ENCODE measurements at places on chromosomes 2 and 18. TPM values are rescaled to one million over a fixed set of nuclear protein-coding genes. Genes with fewer than 3 reads are reported as not detected.
A peak's percentile ranks its signal among the peaks of the same experiment; 100 is the strongest.

DNA sequence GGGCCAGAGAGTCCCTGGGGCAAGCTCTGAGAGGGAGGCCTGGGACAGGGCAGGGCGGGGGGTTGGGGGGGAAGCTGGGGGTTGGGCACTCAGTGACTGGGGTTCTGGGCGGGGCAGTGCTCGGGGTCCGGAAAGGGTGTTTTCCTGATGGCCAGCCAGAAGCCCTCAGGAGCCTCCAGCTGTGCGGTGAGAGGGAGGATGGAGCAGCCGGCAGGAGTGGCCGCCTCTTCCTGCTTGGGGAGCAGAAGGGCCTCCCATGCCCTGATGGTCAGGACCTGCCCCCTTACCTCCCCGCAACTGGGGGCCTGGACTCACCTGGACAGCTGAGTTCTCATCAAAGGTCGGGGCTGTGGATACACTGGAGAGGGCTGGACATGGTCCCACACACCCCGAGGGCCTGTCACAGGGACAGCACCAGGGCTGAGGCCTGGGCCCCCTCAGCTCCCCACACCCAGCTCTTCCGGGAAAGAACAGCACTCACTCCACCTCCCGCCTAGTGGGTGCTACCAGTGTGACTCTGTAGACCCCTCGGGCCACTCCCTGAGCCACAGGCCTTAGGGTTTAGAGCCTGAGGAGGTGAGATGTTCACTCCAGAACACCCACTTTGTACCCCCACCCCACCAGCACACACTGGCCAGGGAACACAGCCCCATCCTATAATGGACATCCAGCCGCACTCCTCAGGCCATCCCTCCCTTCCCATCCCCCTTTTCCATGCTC, 6.7 kb downstream of the SFTPB start:
- H3K4me1 ChIP-seq: no peaks in the 10 kb centered on the region
- no peak overlapping the region for H3K4me3 ChIP-seq
- H3K36me3 ChIP-seq: no peaks in the 10 kb centered on the region
- no peak for DNase-seq
- H3K27ac ChIP-seq: no peak overlapping the region

DNA sequence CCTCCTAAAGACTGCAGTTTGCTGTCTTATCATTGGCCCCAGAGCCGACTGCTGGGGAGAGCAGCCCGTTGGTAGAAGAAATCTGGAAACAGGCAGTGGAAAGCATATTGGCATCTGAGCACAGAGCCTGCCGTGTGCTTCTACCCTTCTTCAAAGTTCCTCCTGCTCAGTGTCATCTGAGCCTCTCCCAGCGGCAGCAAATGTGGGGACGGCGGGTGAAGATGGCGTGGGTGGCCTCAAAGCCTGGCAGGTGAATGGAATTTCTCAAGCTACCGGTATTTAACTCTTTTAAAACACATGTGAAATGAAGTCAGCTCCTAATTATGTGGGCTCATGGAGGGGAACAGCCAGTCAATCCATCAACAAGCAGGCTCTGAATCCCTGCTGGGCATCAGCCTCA, 181.6 kb upstream of the PXDN start:
- no peaks in the 10 kb centered on the region for H3K4me1 ChIP-seq
- H3K27me3 ChIP-seq: no peaks in the 10 kb centered on the region
- H3K36me3 ChIP-seq: no peaks in the 10 kb centered on the region

DNA sequence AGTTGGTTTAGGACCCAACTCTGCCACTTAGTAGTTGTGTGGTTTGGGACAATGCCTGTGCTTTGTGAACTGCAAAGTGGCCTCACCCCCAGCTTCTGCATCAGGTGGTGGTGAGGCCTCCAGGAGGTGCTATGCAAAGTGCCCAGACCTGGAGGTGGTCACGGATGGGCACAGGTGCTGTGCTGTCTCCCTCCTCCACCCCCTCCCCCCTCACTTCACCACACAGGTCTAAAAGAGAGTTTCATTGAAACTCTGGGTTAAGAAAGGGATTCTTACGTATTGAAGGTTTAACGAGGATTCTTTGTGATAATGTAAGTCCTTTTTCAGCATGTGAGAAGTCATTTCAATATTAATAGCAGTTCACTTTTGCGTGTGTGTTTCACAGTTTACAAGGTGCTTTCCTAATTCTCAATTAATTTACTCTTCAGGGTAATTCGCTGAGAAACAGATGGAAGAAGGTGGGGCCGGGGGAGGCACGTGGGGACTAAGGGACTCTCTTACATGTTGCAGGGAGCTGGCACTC, 369.9 kb downstream of the LPIN1 start:
- DNase-seq: no peak
- no peaks in the 10 kb centered on the region for H3K27me3 ChIP-seq
- H3K27ac ChIP-seq: no peak overlapping the region
- no peaks in the 10 kb centered on the region for H3K36me3 ChIP-seq
- no peaks in the 10 kb centered on the region for H3K4me1 ChIP-seq

Gene GALNT13
- 1.8 TPM for polyA plus RNA-seq

DNA sequence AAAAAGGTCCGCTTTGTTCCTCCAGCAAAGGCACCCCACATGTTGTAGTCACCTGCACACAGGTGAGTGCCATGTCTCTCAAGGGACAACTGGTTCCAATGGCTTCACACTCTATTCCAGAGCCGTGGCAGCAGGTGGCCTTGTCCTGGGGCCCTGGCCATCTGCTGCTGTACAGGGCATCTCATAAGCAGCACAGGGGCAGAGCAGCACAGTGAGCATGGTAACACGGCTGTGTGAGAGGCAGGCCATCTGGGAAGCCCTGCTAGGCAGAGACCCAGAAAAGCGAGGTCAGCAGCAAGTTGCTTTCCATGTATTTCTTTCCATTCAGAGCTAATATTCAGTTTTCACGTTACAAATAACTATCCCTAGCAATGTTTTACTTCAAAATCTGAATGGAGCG, 54.7 kb downstream of the CMPK2 start:
- no peak overlapping the region for H3K27ac ChIP-seq
- H3K4me1 ChIP-seq: no peaks in the 10 kb centered on the region
- no peaks in the 10 kb centered on the region for H3K36me3 ChIP-seq
- H3K4me3 ChIP-seq: no peak overlapping the region
- DNase-seq: no peak

Gene HOXD13
- polyA plus RNA-seq: not detected

Gene TXNDC9
- 12.7 TPM for polyA plus RNA-seq

GRCh38 chr2:31088504-31089195, 49.6 kb downstream of the GALNT14 start:
- no peaks in the 10 kb centered on the region for H3K36me3 ChIP-seq
- no peaks in the 10 kb centered on the region for H3K27me3 ChIP-seq
- H3K4me1 ChIP-seq: no peaks in the 10 kb centered on the region
- no peak overlapping the region for H3K4me3 ChIP-seq

GRCh38 chr2:1614564-1614963, 129.8 kb downstream of the PXDN start:
- no peak for DNase-seq
- no peaks in the 10 kb centered on the region for H3K36me3 ChIP-seq
- no peaks in the 10 kb centered on the region for H3K27me3 ChIP-seq

Gene PREB
- 73.6 TPM for polyA plus RNA-seq

- H3K4me1 ChIP-seq: no peaks in the 10 kb centered on the region
- H3K27me3 ChIP-seq: no peaks in the 10 kb centered on the region
- H3K36me3 ChIP-seq: no peaks in the 10 kb centered on the region
Measured at GRCh38 chr18:48914581-48915251, 36.0 kb downstream of the SMAD7 start.

Gene SCN9A
- 3.3 TPM for polyA plus RNA-seq

Gene ICOS
- not detected for polyA plus RNA-seq

DNA sequence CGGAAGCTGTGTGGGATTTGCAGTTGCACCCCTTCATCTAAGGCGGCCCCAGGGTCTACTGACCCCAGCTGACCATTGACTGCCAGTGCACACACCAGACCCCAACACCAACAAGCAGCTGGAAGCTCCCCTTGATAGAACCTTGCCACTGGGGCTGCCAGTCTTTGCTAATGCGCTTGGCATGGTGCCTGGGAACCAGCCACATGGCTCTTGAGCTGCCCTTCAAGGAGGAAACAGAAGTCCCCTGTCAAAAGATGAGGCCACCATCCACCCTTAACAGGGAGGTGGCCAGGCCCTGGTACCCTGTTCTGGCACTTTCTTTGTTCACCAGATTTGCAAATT, 8.6 kb downstream of the ALPI start:
- H3K36me3 ChIP-seq: no peaks in the 10 kb centered on the region
- H3K27me3 ChIP-seq: no peaks in the 10 kb centered on the region
- no peak for DNase-seq
- no peak overlapping the region for H3K27ac ChIP-seq
- H3K4me1 ChIP-seq: no peaks in the 10 kb centered on the region
- no peak overlapping the region for H3K4me3 ChIP-seq

DNA sequence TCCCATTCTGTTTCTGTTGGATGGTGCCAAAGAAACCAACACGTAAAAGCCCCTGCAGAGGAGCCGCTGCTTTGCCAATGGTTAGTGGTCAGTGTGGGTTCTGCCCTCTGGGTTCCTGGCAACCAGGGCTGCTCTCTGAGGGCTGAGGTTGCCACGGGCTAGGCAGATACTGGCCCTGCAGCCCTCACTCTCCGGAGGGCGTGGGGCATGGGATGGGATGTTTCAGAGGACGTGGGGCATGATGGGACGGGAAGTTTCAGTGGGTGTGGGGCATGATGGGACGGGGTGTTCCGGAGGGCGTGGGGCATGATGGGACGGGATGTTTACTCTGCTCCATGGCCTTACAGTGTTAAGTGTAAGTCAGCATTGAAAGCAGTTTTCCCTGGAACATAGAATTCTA, 34.2 kb downstream of the ADI1 start:
- H3K36me3 ChIP-seq: no peaks in the 10 kb centered on the region
- H3K4me1 ChIP-seq: no peaks in the 10 kb centered on the region
- no peak overlapping the region for H3K27ac ChIP-seq
- no peak overlapping the region for H3K4me3 ChIP-seq
- H3K27me3 ChIP-seq: no peaks in the 10 kb centered on the region

Gene FER1L5
- 3.2 TPM for polyA plus RNA-seq

GRCh38 chr18:57004366-57005121, 142.3 kb upstream of the BOD1L2 start:
- DNase-seq: no peak
- H3K36me3 ChIP-seq: no peaks in the 10 kb centered on the region
- H3K4me3 ChIP-seq: no peak overlapping the region
- no peaks in the 10 kb centered on the region for H3K27me3 ChIP-seq
- H3K27ac ChIP-seq: peak overlapping the region; percentile 16

GRCh38 chr2:79971807-79972206, 332.7 kb downstream of the LRRTM1 start:
- no peaks in the 10 kb centered on the region for H3K36me3 ChIP-seq
- H3K27me3 ChIP-seq: no peaks in the 10 kb centered on the region
- no peak overlapping the region for H3K4me3 ChIP-seq
- DNase-seq: no peak

DNA sequence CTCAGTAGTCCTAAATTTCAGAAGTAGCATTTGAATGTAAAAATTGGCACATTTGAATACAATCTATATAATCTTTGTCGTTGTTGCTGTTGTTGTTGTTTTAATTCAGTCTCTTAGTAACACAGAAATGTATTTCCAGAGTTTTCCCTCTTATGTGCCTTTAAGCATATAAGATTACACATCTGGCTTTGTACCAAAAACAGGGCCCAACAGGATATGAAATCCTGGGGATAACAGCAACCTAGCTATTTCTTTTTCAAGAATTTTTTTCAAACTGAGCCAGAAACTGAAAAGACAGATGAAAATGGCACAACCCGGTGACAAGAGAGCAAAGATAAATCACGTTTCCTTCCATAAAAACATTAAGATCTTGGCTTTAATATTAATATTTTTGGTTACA, 906.7 kb downstream of the NRXN1 start:
- no peaks in the 10 kb centered on the region for H3K27me3 ChIP-seq
- no peak overlapping the region for H3K4me3 ChIP-seq
- no peak for DNase-seq

Gene LRP1B
- polyA plus RNA-seq: 0.08 TPM

- H3K27me3 ChIP-seq: no peaks in the 10 kb centered on the region
- H3K27ac ChIP-seq: no peak overlapping the region
- H3K4me3 ChIP-seq: no peak overlapping the region
- no peaks in the 10 kb centered on the region for H3K36me3 ChIP-seq
- no peaks in the 10 kb centered on the region for H3K4me1 ChIP-seq
Measured at GRCh38 chr2:84131278-84131830, 327.7 kb downstream of the SUCLG1 start.

Gene HOXD3
- polyA plus RNA-seq: 0.19 TPM

Gene COPS7B
- 22.5 TPM for polyA plus RNA-seq

- DNase-seq: peak; percentile 32
- H3K4me3 ChIP-seq: no peak overlapping the region
- H3K27me3 ChIP-seq: no peaks in the 10 kb centered on the region
- H3K36me3 ChIP-seq: no peaks in the 10 kb centered on the region
- H3K27ac ChIP-seq: no peak overlapping the region
Measured at GRCh38 chr2:201176081-201176481, 6.9 kb upstream of the CASP10 start.

Gene NEU2
- not detected for polyA plus RNA-seq

DNA sequence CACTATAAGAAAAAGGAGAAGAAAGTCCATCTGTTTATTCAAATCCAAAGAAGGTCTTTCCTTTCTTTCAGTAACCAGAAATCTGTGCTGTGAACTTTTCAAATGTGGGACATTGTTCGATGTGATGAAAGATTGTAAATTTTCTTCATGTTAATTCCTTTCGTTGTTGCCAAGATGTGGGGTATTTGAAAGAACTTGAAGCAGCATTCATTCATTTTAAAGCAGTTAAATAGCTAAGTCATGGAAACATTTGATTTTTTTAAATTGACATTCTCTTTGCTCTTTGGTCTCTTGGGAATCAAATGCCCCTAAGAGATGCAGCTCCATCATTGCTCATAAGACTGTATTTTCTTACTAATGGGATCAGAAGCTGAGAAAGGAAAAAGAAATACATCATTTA, 93.7 kb upstream of the EHBP1 start:
- no peak for DNase-seq
- H3K4me3 ChIP-seq: no peak overlapping the region
- no peaks in the 10 kb centered on the region for H3K36me3 ChIP-seq
- no peaks in the 10 kb centered on the region for H3K27me3 ChIP-seq
- H3K4me1 ChIP-seq: no peaks in the 10 kb centered on the region
- no peak overlapping the region for H3K27ac ChIP-seq

Gene SOS1
- 8.0 TPM for polyA plus RNA-seq

DNA sequence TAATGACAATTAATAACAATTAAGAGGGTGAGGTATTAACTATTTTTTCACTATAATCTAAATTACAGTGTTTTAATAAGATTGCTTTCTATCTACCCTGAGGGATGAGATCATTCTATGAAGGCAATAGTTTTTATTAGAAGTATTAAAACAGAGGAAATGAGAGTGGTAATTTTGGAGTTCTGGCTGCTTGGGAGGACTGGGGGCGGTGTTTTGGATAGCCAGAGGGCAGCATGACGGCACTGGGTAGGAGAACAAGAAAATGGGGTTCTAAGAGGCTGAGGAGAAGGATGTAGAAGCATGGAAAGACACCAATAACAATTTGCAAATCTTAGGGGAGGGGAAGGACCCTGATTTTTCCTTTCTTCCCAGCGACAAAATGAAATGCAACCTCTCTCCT, 5.1 kb upstream of the DNAJC5G start:
- H3K4me3 ChIP-seq: no peak overlapping the region
- H3K27me3 ChIP-seq: no peaks in the 10 kb centered on the region
- no peak for DNase-seq
- no peaks in the 10 kb centered on the region for H3K4me1 ChIP-seq
- H3K36me3 ChIP-seq: no peaks in the 10 kb centered on the region
